ENCODE measurements at places on chromosomes 12 and 14. TPM values are rescaled to one million over a fixed set of nuclear protein-coding genes. Genes with fewer than 3 reads are reported as not detected.

CHD8 gene
- 50.1 TPM for total RNA-seq

VPS29 gene
- total RNA-seq = 90.1 TPM

KIF26A gene
- 0.46 TPM for total RNA-seq

MYH7 gene
- not detected for total RNA-seq

TTC6 gene
- total RNA-seq = 0.80 TPM

MLF2 gene
- total RNA-seq = 294 TPM

GDF3 gene
- not detected for total RNA-seq

OAS2 gene
- 2.5 TPM for total RNA-seq

CLMN gene
- total RNA-seq = 9.6 TPM

ZDHHC22 gene
- total RNA-seq = not detected

All from epithelial cell of proximal tubule (primary cell).